ENCODE measurements at places on chromosomes 2 and 18. TPM values are rescaled to one million over a fixed set of nuclear protein-coding genes. Genes with fewer than 3 reads are reported as not detected.

Gene KIAA1328
- 19.7 TPM for total RNA-seq

Gene HOXD13
- not detected for total RNA-seq

Gene RSAD2
- total RNA-seq: not detected

Gene SP140L
- 0.98 TPM for total RNA-seq

Gene PPM1G
- 54.1 TPM for total RNA-seq

Gene SIX2
- 0.34 TPM for total RNA-seq

Gene VSNL1
- total RNA-seq: 12.3 TPM

GRCh38 chr18:59505356-59505755, 146.3 kb upstream of the LMAN1 start:
- H3K27ac ChIP-seq: no peak overlapping the region
- H3K4me1 ChIP-seq: peaks cover 41% of the 10 kb centered on the region
- DNase-seq: no peak
- no peaks in the 10 kb centered on the region for H3K27me3 ChIP-seq
- no peaks in the 10 kb centered on the region for H3K36me3 ChIP-seq

- no peaks in the 10 kb centered on the region for H3K36me3 ChIP-seq
- H3K4me3 ChIP-seq: no peak overlapping the region
- DNase-seq: no peak
- peaks cover 21% of the 10 kb centered on the region for H3K4me1 ChIP-seq
- no peaks in the 10 kb centered on the region for H3K27me3 ChIP-seq
Measured at GRCh38 chr2:39571111-39571731, 94.5 kb upstream of the TMEM178A start.

DNA sequence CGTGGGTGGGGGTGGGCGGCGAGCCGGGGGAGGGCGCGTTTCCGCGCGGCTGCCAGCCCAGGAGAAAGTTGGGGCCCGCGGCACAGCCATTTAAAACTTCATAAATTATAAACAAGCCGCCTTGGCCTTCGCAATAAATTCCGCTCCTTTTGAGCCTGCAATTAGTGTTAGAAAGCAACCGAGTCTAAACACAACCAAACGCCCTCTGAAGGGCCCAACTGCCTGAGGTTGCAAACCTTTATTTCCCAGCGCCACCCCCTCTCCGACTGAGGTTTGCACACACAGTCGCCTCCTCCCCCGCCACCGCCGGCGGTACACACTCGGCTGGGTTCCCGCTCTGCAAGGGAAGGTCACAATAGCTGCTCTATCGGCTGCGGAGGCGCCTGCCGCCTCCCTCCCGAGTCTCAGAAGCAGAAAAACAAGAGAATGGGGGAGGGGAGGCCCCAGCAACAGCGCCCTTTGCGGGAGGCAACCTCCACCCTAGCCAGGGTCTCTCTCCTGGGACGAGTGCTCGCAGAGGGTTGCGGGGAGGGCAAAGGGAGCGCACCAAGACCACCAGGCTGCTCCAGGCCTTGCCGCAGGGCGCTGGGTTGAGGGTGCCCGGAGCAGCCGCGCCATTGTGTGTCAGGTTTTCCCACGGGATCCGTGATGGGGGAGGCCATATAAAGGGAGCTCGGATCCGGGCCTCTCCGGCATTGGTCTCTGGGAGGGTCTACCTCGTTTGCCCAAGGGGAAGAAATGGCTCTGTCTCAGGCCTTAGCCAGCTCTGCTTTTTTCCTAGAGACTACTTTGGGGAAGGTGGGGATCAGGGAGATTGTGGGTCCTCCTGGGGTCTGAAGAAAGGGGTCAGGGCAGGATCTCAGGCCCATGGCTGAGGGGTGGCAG, 13.4 kb upstream of the HOXD1 start:
- no peak overlapping the region for H3K27ac ChIP-seq
- H3K27me3 ChIP-seq: peaks cover 98% of the 10 kb centered on the region
- no peak for DNase-seq
- H3K4me3 ChIP-seq: no peak overlapping the region

DNA sequence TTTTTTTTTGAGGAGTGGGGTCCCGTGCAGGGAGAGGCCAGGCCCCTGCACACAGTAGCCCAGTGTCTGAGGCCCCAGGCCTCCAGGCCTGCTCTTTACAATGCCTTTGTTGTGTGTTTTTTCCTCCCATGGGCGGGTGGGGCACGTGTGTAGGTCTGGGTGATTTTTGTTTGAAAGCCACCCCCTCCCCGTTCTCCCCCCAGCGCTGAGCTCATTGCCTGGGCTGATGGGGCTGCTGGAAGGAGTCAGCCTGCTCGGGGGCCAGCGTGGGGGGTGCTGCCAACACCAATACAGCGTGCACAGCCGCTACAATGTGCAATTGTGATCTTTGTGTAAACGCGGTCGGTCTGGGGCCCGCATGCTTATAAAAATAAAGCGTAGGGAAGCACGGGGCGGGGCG, 142.7 kb downstream of the DYSF start:
- no peak for DNase-seq
- no peak overlapping the region for H3K4me3 ChIP-seq
- H3K4me1 ChIP-seq: no peaks in the 10 kb centered on the region
- H3K27me3 ChIP-seq: no peaks in the 10 kb centered on the region
- no peak overlapping the region for H3K27ac ChIP-seq

GRCh38 chr18:40642692-40643229, 1312.3 kb upstream of the PIK3C3 start:
- no peaks in the 10 kb centered on the region for H3K4me1 ChIP-seq
- no peak for DNase-seq
- no peak overlapping the region for H3K27ac ChIP-seq
- no peaks in the 10 kb centered on the region for H3K27me3 ChIP-seq
- no peaks in the 10 kb centered on the region for H3K36me3 ChIP-seq

All from suprapubic skin (tissue), 4 donors.